ENCODE measurements at places on chromosomes 4 and X.

- DNase-seq = no peak
Observed at GRCh38 chr4:56859841-56860240, 38.3 kb upstream of the SPINK2 start.

GRCh38 chr4:84492290-84492689 is 6.8 kb downstream of the NKX6-1 start:
- DNase-seq = peak; percentile 37

- DNase-seq = no peak
Observed at GRCh38 chrX:13364230-13364857, 44.5 kb upstream of the ATXN3L start.

DNA sequence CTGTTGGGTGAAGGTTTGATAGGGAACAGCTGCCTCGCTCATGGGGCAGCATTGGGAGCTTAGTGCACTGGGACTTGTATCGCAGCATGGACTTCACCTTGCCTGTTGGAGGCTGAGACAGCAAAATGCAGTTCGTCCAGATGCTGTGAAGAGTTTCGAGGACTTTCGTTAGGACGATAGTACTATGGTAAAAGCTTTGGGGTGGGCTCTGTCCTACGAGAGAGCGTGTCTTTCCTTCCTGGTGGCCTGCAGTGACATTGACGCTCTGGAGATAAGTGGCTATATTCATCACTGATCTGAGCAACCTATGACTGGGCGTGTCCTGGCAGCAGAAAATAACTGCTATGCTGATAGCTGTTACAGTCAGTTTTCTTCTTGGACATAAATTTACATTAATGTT is 44.8 kb downstream of the ARHGAP10 start:
- DNase-seq = no peak

DNA sequence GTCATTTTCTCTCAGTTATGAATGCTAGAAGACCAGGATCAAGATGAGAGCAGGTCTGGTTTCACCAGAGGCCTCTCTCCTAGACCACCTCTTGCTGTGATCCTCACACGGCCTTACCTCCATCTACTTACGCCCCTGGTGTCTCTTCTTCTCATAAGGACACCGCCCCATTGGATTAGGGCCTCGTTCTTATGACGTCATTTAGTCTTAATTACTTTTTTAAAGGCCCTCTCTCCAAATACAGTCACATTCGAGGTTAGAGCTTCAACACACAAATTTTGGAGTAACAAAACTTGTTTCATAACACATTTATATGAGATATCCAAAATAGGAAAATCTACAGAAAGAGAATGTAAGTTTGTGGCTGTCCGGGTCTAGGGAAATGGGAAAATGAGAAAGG is 391.0 kb upstream of the PITX2 start:
- DNase-seq = no peak

- no peak for DNase-seq
Observed at GRCh38 chr4:24774452-24774851, 20.9 kb upstream of the SOD3 start.

DNA sequence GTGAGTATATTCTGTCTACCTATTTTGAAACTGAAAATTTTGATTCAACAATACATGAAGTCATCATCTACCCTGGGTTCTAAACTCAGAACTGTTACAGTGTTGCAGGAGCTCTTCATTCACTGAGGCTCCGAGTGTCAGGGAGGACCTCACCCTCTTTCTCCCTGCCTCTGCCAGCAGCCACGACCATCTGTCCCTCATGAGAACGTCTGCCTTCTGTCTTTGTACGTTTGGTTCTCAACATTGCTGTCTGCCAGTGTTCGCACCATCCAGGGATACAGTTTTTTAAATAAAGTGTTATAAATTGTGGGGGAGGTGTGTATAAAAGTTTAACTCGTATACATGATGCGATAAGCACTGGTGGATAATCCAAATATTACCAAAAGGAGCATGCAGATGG is 55.5 kb downstream of the TRAPPC11 start:
- no peak for DNase-seq
